ENCODE measurements at places on chromosomes 5 and 9. TPM values are rescaled to one million over a fixed set of nuclear protein-coding genes. Genes with fewer than 3 reads are reported as not detected.

Gene DNAJA1
- total RNA-seq = 63.2 TPM

Gene PCDHA1
- 0.12 TPM for total RNA-seq

- no peak for DNase-seq
These were observed 25.1 kb downstream of the ACSL6 start for GRCh38 chr5:131986161-131986912.

GRCh38 chr5:132073231-132074013 is at the start of gene CSF2:
CSF2 (plus strand) TSS chr5:132073789; CDS start chr5:132073824, 35 bp downstream.
- DNase-seq = no peak

DNA sequence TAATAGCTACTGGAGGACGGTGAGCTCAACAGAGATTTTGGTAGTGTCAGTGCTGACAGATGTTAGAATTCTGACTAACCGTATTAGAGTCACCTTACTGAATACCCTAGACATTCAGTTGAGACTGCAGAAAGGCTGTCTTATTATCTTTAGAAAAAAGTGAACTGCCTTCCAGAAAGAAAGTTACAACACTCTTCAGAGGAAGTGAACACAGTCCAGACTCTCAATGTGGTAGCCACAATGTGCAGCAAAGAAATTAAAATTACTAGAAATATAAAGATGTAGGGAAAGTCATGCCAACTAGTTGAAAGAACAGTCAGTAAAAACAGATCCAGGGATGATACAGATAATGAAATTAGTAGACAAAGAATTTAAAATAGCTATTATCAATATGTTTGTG is 47.1 kb upstream of the COL15A1 start:
- no peak for DNase-seq

DNA sequence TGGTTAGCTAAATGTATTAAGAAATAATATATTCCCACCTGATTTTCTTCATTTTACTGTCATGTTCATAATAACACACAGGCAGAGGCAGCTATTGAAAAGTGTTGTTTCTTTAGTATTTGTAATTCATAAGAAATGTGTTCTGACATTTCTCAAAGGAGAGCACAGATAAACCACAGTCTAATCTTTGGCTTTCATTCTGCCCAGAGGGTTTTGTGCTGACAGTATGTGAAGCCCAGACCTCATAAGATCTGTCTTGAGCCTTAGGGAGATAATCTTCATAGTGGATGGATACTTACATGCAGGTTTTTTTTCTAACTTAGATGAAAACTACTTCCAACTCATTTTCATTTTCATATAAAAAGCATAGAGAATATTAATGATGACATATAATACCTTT is 206.1 kb downstream of the CHSY3 start:
- DNase-seq = no peak

DNA sequence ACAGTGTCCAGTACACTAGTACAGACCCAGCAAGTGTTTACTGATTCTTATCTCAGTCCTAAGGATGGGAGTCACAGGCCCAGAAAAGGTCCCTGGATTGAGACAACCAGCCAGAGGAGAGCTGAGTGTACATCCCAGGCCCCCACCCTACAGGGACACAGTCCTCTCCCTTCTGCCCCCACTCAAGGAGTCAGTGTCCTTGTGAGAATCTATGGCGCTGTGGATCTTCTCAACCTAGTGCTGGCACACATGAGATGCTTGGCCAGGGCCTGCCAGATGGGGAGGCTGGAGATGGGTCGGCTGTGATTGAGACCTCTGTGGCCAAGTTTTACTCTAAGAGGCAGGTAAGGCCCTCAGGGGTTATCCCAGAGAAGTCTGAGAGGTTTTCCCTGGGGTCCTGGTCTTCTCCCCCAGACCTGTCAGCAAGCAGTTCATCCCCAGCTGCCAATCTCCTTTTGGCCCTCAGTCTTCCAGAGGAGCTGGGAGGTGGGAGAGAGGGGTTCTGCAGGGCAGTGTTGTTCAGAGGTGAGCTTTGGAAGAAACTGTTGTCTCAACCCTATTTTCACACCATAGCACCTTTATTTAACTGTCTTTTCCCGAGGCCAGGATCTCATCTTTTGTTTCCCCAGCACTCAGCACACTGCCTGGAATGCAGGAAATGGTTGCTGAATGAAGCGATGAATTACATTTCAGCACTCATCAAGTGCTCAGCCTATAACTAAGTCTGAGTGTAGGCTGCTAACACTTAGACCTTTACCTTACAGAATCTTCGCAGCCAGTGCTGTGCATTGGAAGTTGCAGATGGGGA is 3.2 kb upstream of the NSD1 start:
- no peak for DNase-seq
